ENCODE measurements at places on chromosomes 2 and 18.

GRCh38 chr2:231450548-231450989, 13.7 kb downstream of the NCL start:
- DNase-seq = no peak

DNA sequence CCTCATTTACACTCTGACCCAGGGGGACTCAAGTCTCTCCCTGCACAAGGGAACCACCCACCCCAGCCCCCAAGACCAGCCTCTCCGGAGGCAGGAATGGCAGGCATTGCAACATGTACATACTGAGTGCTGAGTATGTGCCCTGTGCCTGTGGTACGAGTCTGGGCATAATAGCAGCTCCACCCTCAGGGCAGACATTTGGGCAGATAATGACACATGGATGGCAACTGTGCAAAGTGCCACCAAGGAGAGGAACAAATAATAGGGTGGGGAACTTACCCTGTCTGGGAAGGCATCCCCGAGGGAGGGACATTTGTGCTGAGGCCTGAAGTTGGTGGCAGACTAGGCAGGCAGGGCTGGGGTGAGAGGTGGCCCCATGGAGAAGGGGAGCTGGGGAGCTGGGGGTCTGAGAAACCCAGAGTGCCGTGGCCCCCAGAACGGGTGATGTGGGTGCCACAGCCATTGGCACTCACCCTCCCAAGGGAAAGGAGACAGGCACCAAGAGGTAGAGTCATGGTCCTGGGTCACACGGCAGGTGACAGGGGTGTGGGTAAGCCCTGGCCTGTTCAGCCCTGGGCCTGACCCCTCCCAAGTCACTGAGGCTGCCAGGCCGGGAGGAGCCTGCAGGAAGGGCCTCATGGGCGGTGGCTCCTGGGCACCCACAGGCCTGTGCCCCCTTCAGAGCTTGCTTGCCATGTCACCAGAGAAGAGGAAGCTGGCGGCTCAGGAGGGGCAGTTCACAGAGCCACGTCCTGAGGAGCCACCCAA, 15.7 kb upstream of the GPR17 start:
- no peak for DNase-seq

- DNase-seq = no peak
Measured at GRCh38 chr2:124884315-124884714, 859.2 kb downstream of the CNTNAP5 start.

DNA sequence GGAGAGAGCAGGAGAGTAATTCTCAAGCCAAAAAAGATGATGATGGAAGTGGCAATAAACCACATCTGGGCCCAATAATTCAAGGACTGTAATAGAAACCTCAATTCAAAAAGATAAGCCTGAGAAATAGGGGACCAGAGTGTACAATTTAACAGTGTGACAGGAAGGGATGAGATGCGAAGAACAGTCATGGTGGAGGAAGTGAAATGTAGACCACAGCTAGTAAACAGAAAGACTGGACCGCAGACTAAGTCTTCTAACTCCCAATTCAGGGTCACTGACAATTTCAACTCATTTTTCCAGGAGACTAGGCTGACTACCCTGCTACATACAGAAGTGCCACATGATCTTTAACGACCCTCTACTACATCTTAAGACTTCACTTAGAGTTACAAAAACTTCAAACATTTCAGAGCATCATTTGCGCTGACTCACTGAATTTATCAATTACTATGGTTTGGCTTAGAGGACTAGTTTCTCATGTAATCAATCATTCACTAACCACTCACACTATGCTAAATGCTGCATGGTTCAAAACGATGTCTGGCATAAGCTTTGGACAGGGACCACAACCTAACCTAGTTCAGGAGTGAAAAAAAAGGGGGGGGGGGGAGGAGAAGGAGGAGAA, 9.0 kb downstream of the CUL3 start:
- DNase-seq = no peak

GRCh38 chr2:54041135-54041534, 70.3 kb upstream of the PSME4 start:
- no peak for DNase-seq

DNA sequence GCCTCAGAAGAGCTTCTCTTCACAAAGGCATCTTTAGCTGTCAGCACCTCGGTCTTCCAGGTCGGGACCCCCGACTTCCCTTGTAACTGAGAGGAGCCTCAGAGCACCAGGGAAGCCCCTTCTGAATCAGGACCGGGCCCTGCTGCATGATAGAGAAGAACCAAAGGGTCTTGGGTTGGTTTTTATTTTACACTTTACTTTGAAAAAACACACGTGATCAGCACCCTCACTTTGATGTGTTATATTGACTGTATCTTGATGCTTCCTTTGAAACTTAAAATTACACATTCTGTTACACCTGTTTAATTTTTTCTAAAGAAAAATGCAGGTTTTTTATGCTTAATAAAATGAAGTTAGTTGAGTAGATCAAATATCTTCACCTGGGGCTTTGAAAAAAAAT, 202.3 kb downstream of the FAM210A start:
- DNase-seq = no peak

DNA sequence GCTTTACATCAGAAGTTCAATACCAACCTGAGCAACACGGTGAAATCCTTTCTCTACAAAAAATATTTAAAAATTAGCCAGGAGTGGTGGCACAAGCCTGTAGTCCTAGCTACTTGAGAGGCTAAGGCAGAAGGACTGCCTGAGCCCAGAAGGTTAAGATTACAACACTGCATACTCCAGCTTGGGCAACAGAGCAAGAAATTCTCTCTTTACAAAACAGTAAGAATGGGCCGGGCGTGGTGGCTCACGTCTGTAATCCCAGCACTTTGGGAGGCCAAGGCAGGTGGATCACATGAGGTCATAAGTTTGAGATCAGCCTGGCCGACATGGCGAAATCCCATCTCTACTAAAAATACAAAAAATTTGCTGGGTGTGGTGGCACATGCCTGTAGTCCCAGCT, 113.2 kb downstream of the USP34 start:
- DNase-seq = no peak

- DNase-seq = no peak
Measured at GRCh38 chr18:10367836-10368235, 86.6 kb upstream of the APCDD1 start.

DNA sequence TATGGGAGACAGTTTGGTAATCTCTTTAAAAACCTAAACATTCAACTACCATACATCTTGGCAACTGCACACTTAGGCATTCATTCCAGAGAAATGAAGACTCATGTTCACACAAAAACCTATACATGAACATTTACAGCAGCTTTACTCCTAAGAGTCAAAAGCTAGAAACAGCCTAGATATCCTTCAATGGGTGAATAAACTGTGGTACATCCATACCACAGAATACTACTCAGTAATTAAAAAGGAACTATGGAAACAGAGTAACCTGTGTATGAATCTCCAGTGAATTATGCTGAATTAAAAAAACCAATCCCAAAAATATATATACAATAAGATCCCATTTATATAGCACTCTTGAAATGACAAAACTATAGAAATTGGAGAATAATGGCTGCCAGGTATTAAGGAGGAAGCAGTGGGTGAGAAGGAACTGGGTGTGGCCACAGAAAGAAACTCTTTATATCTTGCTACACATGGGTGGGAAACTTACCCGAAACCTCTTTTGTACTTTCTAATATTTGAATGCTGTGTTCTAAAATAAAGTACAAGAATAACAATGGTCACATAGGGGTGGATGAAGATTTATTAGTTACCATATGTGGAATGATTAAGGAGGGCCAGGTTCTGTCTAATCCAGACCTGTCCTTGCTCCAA, 13.7 kb downstream of the SESTD1 start:
- no peak for DNase-seq

GRCh38 chr2:40043191-40043590, 264.1 kb upstream of the THUMPD2 start:
- no peak for DNase-seq

DNA sequence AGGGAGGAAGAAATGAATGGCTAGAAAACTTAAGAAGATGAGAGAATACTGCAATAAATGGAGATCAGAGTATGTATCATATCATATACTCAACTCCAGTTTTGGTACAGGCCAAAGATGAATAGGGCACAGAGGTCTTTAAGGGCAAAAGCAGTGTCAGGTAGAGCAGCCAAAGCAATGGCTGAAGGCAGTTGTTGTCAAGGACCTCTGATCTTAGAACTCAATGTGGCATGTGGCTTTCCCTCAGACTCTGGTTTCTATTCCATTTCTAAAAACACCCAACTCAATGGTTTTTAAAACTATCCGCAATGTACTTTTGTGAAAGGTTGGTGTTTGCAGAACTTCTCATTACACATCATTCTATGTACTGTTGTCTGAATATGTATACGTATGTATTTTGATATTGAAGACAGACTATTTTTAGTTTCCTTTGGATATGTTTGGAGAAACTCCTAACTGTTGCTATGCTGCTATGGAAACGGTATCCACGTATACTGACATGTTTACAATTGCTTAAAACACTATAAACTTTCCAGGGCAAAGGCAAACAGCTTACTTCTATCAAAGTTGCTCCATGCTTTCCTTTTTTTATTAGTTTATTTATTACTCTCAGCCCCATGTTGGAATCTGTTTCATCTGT, 58.1 kb upstream of the PELI1 start:
- DNase-seq = no peak

GRCh38 chr18:48124857-48125626, 194.6 kb upstream of the SMAD2 start:
- peak; percentile 48 for DNase-seq

DNA sequence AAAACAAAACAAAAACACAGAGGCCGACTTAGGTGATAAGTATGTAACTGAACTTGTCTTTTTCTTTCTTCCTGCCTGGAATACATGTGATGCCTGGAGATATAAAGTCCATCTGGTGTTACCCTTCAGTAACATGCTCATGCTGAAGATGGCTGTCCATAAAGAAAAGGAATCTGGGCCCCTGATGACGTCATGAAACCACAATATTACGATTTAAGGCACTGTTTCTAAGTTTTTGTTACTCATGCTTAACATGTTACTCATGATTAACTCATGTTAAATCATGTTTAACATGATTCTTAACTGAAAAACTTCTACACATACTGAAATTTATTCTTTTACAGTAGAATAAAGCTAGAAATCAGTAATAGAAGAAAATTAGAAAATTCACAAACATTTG, 49.0 kb downstream of the STRADB start:
- no peak for DNase-seq

DNA sequence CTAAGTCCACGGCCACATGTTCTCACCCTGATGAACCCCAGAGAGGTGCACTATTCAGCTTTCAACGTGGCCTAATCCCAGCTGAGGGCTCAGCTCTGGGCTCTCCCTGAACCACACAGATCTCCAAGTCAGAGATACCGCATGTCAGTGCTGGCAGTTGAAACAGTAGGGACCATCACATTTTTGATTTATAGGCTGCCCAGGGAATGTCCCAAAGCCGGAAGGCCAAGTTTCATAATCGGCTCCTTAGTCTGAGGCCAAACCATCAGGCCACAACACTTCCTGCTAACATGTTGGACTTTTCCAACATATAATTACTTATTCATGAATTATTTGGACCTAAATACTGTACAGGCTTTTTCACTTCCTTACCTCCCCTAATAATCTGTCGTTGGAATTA, 91.9 kb upstream of the KLHL29 start:
- DNase-seq = no peak

DNA sequence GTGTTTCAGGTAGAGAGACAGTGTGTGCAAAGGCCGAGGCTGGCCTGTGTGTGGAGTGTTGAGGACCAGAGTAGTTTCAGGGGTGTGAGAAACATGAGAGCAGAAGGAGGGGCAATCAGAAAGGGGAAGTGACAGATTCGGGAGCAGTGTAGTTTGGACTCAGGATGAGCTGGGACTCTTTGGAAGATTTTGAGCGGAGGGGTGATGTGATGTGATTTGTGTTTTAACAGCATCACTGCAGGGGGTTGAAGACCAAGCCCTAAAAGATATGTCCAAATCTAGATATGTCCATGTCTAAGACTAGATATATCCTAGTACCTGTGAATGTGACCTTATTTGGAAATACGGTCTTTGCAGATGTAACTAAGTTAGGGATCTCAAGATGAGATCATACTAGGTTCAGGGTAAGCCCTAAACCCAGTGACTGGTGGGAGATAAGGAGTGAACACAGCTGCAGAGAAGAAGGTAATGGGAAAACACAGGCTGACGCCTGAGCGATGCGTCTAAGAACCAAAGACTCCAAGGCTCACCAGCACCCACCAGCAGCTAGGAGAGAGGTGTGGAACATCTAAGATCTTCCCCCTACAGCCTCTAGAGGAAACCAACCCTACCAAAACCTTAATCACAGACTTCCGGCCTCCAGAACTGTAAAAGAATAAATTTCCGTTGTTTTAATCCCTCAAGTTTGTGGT, 38.5 kb upstream of the MYO3B start:
- no peak for DNase-seq

- DNase-seq = no peak
Measured at GRCh38 chr2:96839293-96839874, 4.4 kb downstream of the ANKRD23 start.

DNA sequence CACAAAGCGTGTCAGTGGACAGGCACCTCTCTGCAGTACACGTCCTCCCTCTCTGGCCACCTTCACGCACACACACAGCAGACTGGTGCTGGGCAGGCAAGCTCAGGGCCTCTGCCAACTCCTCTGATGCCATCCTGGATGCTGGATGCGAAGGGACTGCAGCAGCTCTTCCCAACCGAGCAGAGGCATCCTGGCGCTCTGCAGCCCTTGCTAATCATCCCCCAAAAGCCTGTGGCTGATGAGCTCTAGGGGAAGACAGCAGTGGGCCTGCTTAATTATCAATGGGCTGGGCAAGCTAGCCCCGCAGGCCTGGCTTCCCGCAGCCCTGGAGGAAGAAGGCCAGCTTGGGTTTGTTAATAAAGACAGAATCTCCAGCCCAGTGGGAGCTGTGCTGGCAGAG, 71.3 kb upstream of the TEX51 start:
- no peak for DNase-seq

GRCh38 chr2:25514043-25514637, 159.2 kb downstream of the DTNB start:
- no peak for DNase-seq

- DNase-seq = no peak
Measured at GRCh38 chr2:29615183-29615582, 306.2 kb downstream of the ALK start.

GRCh38 chr2:24540011-24540477, 49.0 kb downstream of the NCOA1 start:
- no peak for DNase-seq

GRCh38 chr2:196172951-196173350, 1.6 kb upstream of the STK17B start:
- no peak for DNase-seq

- DNase-seq = no peak
Measured at GRCh38 chr2:216992056-216992675, 132.3 kb upstream of the TNP1 start.

DNA sequence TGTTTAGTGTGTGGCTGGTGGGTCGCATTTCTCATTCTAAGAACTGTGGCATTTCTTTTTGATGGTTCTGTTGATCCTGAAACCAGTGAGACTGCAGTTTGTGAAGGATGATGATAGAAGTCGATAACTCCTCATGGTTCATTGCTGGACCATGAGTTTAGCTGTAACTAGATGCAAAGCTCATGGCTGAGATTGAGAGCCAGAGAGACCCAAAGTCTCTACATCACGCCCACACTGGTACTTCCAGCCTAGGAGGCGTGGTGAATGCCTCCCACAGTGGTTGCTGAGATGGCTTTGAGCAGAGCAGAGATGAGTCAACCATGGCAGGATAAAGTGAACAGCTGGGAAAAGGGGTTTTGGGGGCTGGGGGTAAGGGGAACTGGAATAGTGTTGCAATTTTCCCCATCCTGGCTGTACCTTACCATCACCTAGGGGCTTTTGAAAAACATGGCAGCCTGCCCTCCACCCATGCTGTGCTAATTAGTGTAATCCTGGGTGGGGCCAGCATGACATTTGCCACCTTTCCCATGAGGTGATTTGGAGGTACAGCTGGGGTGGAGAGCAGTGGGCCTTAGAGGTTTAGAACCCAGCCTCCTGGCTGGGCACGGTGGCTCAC, 24.1 kb downstream of the INPP4A start:
- no peak for DNase-seq

- DNase-seq = no peak
Measured at GRCh38 chr2:216596236-216596979, 36.8 kb upstream of the IGFBP2 start.
